ENCODE measurements at places on chromosomes 2 and 18. TPM values are rescaled to one million over a fixed set of nuclear protein-coding genes. Genes with fewer than 3 reads are reported as not detected.

Gene TUBB8B
- not detected for polyA plus RNA-seq

Gene KLHL14
- 0.02 TPM for polyA plus RNA-seq

GRCh38 chr2:9737053-9737875 lies 106.0 kb upstream of the TAF1B start:
- no peak overlapping the region for H3K4me3 ChIP-seq
- no peaks in the 10 kb centered on the region for H3K4me1 ChIP-seq
- H3K36me3 ChIP-seq, result no peaks in the 10 kb centered on the region
- peaks cover 2% of the 10 kb centered on the region for H3K27me3 ChIP-seq
- H3K27ac ChIP-seq, result no peak overlapping the region

- peak overlapping the region; percentile 97 for H3K27ac ChIP-seq
- H3K4me1 ChIP-seq, result peaks cover 12% of the 10 kb centered on the region
- no peak for DNase-seq
- H3K4me3 ChIP-seq, result peak overlapping the region; percentile 57
- no peaks in the 10 kb centered on the region for H3K27me3 ChIP-seq
- H3K36me3 ChIP-seq, result no peaks in the 10 kb centered on the region
Measured at GRCh38 chr2:61538920-61539520, 864 bp upstream of the XPO1 start.

DNA sequence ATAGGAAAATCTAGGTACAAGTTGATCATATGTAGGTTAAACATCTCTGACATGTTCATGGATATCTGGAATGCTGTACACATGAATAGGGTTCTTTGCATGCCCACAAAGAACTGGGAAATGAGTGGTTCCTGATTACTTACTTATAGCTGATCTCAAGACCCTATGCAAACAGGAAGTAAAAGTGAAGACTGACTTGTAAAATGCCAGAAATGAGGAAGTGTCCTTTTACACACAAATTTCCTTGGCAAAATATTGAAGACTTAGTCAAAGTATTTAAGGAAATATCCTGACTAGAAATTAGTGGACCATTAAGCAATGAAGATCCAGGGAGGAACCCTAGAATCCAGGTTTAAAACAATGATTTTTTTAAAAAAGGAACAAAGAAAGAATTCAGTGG lies 203.7 kb upstream of the DLGAP1 start:
- DNase-seq, result no peak
- no peaks in the 10 kb centered on the region for H3K36me3 ChIP-seq
- no peak overlapping the region for H3K27ac ChIP-seq
- no peaks in the 10 kb centered on the region for H3K27me3 ChIP-seq

- DNase-seq, result no peak
- no peak overlapping the region for H3K27ac ChIP-seq
- no peaks in the 10 kb centered on the region for H3K27me3 ChIP-seq
- no peak overlapping the region for H3K4me3 ChIP-seq
- no peaks in the 10 kb centered on the region for H3K4me1 ChIP-seq
Measured at GRCh38 chr18:5529471-5529870, 14.3 kb downstream of the EPB41L3 start.

DNA sequence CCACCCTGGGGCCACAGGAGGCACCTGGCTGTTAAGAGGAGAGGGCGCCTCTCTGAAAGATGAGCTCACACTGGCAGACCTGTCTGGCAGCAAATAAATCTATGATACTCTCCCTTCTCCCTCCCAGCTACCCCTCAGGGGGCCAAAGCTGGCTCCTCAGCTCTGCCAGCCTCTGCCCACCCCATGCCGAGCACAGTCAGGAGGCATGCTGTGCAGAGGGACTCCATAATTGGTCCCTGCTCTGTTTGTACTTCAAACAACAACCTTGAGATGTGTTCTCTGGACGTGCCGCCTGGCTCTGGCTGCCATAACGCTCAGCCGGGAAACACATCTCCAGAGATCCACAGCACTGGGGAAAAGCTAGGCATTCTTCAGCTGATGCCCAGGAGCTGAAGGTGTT lies 126.7 kb downstream of the GALNT14 start:
- H3K27ac ChIP-seq, result no peak overlapping the region
- H3K27me3 ChIP-seq, result no peaks in the 10 kb centered on the region
- no peak for DNase-seq
- no peaks in the 10 kb centered on the region for H3K36me3 ChIP-seq
- H3K4me1 ChIP-seq, result no peaks in the 10 kb centered on the region

- no peaks in the 10 kb centered on the region for H3K27me3 ChIP-seq
- no peak for DNase-seq
- H3K4me3 ChIP-seq, result peak overlapping the region; percentile 95
- peak overlapping the region; percentile 79 for H3K27ac ChIP-seq
- peaks cover 19% of the 10 kb centered on the region for H3K4me1 ChIP-seq
- no peaks in the 10 kb centered on the region for H3K36me3 ChIP-seq
Measured at GRCh38 chr2:24492421-24493279, 1.6 kb downstream of the NCOA1 start.

- no peak overlapping the region for H3K4me3 ChIP-seq
- H3K36me3 ChIP-seq, result no peaks in the 10 kb centered on the region
- no peak overlapping the region for H3K27ac ChIP-seq
- no peaks in the 10 kb centered on the region for H3K27me3 ChIP-seq
- H3K4me1 ChIP-seq, result peaks cover 9% of the 10 kb centered on the region
Measured at GRCh38 chr2:150182566-150183235, 304.8 kb downstream of the RND3 start.

GRCh38 chr2:201887773-201888425 lies 81.6 kb downstream of the CDK15 start:
- H3K36me3 ChIP-seq, result no peaks in the 10 kb centered on the region
- H3K4me1 ChIP-seq, result no peaks in the 10 kb centered on the region
- no peak overlapping the region for H3K4me3 ChIP-seq
- DNase-seq, result no peak
- H3K27me3 ChIP-seq, result no peaks in the 10 kb centered on the region
